Fibroblast of skin of scalp (primary cell): ENCODE measurements at places on chromosomes 5 and 9.

DNA sequence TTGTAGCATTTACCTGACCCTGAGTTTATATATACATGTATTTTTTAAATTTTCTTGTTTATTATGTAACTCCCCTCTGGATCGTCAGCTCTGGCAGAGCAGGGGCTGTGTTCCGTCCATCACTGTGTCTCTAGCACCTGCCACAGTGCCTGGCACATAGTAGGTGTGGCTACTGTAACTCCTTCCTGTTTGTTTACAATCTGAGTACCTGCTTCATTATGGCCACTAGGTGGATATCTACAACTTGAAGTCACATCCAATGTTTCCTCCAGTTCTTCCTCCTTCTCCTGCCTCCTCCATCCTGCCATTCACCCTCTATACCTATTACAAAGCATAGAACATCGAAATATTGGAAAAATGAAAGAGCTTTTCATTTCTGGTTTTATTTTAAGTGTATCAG is 14.2 kb upstream of the PPP1R2B start:
- no peak for DNase-seq

GRCh38 chr5:140084541-140084940 is 29.4 kb upstream of the PURA start:
- no peak for DNase-seq

DNA sequence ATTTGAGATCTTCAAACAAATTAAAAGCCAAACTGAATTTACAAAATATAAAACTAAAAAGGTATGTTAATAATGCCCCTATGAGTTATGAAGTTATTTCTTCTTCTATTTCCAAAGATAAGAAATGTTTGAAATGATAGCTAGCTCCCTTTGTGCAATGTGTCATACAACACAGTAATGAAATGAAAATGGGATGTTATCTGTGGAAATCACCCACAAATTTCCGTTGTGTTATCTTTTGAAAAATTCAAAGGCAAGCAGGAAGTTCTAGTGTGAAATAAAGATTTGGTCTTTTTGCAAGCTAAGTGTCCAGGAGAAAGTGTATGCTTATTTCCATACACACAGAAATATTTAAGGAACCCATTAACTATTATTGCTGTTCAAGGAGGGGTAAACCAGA is 375.3 kb upstream of the PRR16 start:
- no peak for DNase-seq

GRCh38 chr9:108383796-108384195 is 472.0 kb downstream of the ACTL7B start:
- no peak for DNase-seq

- DNase-seq = no peak
Measured at GRCh38 chr9:106643211-106643930, 219.6 kb upstream of the ZNF462 start.

DNA sequence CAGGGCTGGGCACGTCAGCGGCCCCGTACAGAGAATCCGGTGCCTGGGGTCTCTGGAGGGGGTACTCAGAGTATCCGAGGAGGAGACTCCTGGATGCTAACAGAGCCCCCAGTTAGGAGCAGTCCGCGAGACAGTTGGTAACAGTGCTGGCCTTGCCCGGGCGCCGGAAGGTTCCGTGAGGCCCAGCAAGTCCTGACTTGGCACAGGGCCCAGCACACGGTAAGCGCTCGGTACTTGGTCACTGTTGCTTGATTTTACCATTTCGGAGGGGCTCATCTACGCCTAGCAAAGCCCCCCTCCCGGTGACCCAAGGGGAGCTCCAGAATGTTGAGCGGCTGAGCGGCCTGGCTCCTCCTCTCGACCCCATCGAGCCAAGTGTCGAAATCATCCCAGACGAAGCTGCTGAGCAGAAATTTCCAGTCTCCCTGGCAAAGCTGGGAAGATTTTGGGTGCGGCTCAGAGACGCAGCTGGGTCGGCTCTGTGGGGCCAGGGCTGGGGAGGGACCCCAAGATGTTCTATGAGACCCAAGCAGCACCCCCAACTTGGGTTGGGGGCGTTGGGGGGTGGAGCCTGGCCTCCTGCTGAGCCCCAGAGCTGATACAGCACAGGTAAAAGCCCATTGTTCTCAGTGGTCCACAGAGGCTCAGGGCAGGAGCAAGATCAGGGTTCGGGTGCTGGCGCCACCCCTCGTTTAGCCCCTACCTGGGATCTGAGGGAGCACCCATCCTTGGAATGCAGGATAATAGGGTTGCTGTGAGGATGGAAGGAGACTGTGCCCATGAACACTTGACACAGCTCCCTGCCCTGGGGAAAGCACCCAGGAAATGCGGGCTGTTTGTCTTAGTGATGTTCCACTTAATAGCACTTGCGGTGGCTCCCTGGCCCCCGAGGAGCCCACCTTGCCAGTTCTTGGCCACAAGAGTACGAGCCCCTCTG is 137.2 kb downstream of the C9orf50 start:
- peak; percentile 95 for DNase-seq

DNA sequence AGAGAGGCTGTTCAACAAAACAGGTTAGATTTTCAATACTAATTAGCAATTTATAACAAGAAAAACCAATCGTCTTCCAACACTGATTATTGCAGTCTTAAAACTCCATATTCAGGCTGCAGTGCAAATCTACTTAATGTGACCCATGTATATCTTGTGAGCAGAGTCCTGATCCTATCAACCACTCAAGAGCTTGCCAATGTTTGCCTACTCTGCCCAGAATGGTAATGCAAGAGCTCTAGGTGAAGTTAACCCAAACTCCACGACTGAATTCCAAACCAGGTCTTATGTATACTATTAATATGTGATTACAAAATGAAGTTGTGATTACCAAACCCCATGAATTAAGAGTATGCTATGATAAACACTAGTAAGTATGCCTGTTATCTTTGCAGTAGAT is 17.1 kb downstream of the EFNA5 start:
- no peak for DNase-seq

DNA sequence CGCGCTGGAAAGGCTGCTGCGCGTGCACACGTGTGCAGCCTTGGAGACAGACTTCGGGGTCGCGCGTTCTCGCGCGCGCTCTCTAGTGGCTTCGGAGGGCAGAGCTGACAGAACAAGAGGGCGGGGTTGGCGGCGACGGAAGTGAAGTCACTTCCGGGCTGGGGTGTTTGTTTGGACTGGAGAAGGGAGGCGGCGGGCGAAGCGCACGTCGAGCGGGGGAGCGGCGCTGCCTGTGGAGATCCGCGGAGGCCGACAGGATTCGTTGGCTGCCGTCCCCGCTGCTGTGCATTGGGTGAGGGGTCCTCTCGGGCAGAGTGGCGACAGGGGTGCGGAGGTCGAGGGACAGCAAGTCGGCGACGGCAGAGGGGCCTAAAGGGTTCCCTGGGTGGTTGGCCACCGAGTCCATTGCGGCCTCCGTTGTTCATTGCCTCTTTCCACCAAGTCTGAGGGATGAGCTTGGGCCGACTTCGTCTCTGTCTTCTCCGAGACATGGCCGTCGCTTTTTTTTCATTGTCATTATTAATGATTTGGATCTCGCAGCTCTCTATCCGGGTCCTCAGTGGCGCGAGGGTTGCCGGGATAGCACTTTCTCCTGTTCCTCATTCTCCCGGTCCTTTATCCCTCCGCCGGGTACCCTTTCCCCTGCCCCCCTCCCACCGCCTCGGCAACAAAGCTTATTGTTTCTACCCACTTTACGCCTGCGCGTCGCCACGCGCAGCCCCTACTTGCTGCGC is at the start of gene PAIP2:
Gene PAIP2 (plus strand): TSS at position 166 of the 734 bp plus-strand sequence. CDS start 21,931 bp downstream, outside the sequence.
- DNase-seq = peak; percentile 98

GRCh38 chr9:92196909-92197308 is 81.7 kb upstream of the SPTLC1 start:
- DNase-seq = peak; percentile 21

DNA sequence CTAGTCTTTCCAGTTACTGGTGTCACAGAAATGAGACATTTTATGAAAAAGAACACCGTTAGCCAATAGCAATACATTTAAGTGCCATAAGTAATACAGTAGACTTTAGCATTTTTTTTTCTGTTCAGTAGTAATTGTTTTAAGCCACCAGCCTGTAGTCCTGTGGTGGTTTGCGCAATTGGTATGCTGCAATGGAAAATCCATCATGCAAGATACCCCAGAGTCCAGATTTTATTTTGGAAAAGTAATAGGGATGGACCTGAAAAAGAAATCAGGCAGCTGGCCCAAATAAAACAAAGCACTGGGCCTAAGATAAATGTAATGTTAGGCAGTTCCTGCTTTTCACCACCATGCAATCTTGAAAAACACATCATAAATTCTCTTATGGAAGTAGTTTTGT is 94.6 kb upstream of the RASGRF2 start:
- peak; percentile 25 for DNase-seq

- DNase-seq = peak; percentile 91
Measured at GRCh38 chr9:128723866-128724743, at the start of gene ZDHHC12. Gene ZDHHC12, minus strand, starts transcription at chr9:128724127. Its CDS starts 34 bp downstream, at chr9:128724093.

- no peak for DNase-seq
Measured at GRCh38 chr9:114220061-114220541, 64.8 kb downstream of the COL27A1 start.

GRCh38 chr9:32811246-32811645 is 27.9 kb downstream of the TMEM215 start:
- DNase-seq = no peak

- no peak for DNase-seq
Measured at GRCh38 chr5:1189269-1189668, 12.1 kb upstream of the SLC6A19 start.

- no peak for DNase-seq
Measured at GRCh38 chr5:132790201-132790865, 13.3 kb upstream of the SEPTIN8 start.

- DNase-seq = no peak
Measured at GRCh38 chr5:16446993-16447392, 18.6 kb downstream of the ZNF622 start.

GRCh38 chr9:124394596-124394995 is 20.6 kb downstream of the PSMB7 start:
- no peak for DNase-seq

GRCh38 chr9:98289614-98290201 is 34.3 kb upstream of the TBC1D2 start:
- DNase-seq = no peak

DNA sequence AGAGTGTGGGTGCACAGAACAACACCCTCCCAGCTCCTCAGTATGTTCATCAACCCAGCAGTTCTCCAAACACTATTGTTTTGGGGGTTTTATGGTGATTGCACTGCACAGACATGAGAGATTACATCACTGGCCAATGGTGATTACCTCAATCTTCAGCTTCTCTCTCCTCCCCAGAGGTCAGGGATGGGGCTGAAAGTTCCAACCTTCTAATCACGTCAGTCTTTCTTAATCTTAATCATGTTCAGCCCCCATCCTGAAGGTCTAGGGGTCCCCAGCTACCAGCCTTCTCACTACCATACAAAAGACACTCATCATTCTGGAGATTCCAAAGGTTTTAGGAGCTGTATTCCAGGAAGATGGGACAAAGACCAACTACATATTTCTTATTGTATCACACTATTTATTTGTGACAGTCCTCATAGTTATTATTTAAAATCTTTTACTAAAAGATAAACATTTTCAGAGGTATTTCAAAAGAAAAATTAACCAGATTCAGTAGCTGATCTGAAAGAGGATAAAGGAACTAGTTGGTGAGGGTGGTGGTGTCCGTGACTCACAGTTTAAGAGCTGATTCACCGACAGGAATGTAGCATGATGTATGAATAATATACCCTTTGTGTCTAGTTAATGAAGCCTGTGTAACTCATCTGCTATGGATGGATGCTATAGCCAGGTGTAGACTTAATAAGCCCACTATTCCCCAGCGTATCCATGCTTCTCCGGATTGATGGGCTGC is 35.6 kb downstream of the RASEF start:
- DNase-seq = peak; percentile 88

DNA sequence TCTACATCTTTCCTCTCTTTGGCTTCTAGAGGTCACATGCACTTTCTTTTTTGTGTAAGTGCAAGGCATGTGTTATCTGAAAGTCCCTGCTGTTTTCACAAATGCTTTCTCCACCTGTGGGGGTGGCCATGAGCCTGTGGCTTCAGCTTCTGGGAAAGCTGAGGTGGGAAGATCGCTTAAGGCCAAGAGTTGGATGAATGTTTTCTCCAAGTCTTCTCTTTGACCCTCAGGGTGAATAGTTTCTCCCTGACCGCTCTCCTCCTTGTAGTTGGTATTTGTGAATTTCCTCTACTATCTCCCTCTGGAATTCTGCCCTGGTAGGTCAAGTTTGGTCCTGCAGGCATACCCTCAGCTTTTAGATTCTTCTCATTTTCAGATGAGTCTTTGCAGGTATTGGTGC is 74.2 kb downstream of the UGCG start:
- no peak for DNase-seq

DNA sequence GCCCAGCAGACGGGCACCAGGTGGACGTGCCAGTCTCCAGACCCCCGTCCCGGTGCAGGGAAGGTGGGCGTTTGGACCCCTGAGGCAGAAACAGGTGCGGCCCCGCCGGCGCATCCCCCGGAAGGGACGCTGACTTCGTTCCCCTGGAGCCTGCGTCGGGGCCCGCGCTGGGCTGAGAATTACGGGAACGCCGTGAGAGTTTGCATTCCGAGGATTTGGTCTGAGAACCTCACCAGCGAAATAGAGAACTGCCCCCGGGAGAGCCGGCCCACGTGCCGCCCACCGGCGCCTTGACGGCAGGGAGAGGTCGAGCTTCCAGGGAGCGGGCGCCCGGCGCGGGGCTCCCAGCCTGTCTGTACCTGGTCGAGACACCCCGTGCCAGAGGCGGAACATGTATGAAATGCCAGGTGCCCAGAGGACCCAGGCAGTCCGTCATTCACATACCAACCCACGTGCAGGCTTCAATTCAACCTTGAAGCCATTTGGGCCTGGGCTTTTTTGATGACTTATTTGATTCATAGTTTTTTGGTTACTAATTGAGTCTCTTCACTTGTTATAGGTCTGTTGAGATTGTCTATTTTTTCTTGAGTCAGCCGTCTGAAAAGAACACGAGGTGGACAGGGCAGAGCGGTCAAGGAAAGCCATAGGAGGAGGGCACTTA is 877 bp upstream of the CAMSAP1 start:
- no peak for DNase-seq

- no peak for DNase-seq
Measured at GRCh38 chr9:13481274-13481673, 201.8 kb upstream of the MPDZ start.

- DNase-seq = peak; percentile 49
Measured at GRCh38 chr5:53333160-53333559, 147.3 kb upstream of the FST start.

DNA sequence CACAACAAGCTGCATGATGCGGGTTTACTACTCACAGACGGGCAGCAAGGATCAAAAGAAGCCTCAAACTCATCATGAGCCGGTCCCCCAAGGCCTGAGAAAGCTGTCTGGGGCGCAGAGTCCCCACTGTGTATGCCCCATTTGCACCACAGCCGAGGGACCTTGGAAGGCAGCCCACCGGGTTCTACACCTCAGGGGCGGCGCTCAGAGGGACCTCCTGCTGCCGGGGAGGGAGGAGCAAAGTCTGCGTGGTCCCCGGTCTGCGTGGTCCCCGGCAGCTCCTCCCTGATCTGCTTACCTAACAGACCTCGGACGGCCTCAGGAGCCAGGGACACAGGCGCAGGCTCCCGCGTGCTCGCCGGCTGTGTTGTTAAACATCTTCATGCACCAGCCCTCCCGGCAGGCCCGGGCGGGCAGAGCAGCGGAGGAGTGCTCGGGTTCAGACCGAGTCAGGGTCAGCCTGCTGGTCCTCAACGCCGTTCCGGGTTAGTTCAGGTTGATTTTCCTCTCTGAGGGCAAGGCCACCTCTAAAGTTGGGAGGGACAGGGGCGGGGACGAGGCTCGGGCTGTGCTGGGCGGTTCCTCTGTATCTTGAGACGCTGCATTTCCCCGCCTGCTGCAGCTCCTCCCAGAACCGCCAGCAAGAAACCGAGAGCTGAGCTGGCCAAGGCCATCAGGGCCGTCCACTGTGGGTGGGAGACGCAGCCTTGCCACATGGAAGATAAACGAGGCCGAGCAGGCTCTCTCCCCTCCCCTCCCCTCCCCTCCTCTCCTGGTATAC is 74.6 kb downstream of the MRPL36 start:
- no peak for DNase-seq
